ENCODE measurements at places on chromosomes 5 and 9.

GRCh38 chr9:96441798-96442445, 8.0 kb upstream of the HABP4 start:
- no peak for DNase-seq

DNA sequence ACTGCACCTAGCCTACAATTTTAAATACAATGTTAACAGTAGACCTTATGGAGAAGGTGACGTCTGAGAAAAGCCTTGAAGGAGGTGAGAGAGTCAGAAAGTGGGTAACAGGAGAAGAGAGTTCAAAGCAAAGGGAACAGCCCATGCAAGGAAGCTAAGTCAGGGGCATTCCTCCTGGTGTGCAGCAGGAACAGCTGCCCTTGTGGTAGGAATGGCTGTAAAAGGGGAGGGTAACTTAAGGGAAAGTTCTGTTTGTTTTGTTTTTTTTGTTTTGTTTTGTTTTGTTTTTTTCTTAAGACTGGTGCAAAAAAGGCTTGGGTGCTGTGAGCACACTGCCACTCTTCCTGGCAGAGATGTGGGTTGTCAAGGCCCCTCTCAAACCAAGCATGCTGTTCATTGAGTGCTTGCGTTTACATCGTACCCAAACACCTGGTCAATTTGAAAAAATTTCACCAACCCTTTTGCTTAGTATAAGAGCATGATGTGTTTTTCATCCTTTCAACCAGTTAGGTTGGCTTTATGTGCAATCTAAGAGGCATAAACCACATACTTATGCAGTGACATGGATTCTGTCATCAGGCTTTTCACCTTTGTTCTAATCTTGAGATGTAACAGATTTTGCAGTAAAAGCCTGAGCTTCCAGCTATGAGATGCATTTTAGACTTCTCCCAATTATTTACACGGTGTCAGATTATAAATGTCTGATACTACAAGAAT, 279.7 kb downstream of the GLIS3 start:
- DNase-seq: no peak

DNA sequence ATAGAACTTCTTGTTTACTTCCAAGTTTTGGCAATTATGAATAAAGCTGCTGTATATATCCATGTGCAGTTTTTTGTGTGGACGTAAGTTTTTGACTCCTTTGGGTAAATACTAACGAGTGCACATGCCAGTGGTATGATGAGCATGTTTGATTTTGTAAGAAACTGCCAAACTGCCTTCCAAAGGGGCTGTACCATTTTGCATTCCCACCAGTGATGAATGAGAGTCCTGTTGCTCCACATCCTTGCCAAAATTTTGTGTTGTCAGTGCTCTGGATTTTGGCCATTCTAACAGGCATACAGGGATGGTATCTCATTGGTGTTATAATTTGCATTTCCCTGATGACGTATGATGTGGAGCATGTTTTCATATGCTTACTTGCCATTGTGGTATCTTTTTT, 73.5 kb downstream of the EGFLAM start:
- no peak for DNase-seq

- no peak for DNase-seq
Measured at GRCh38 chr5:174531782-174532191, 192.6 kb upstream of the MSX2 start.

- DNase-seq: no peak
Measured at GRCh38 chr9:109403116-109403515, 82.3 kb upstream of the EPB41L4B start.

DNA sequence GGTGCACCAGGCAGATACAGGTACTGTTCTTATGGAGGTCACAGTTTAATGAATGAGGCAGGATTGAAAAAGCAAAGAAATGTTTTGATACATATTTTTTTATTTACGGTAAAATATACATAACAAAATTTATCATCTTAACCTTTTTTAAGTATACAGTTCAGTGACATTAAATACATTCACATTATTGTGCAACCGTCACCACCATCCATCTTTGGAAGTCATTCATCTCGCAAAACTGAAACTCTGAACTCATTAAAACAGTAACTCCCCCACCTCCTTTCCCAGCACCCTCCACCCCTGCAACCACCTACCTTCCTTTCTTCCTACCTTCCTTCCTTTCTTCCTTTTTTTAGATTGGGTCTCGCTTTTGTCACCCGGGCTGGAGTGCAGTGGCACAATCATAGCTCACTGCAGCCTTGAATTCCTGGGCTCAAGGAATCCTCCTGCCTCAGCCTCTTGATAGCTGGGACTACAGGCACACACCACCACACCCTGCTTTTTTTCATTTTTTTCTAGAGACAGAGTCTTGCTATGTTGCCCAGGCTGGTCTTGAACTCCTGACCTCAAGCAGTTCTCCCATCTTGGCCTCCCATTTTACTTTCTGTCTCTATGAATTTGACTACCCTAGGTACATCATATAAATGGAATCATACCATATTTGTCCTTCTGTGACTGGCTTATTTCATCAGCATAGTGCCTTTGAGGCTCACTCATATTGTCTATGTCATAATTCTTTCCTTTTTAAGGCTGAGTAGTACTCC, 22.5 kb upstream of the PSD2 start:
- no peak for DNase-seq

DNA sequence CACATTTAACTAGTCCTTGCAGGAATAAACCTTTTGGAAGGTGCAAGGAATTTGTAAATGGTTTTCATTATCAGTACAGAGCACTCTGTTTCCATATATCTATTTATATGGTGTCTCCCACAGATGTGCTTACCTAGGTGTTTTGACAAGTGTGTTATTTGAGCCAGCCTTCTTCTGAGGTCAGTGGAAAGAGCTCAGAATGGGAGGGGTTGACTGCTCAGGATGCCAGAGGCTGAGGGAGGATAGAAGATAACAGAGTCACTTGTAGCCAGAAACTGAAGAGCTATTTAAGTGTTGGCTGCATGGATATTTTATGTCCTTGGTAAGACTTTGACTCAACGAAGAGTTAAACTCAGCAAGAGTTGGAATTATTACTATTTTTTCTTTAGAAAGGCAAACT, 5.0 kb downstream of the CMYA5 start:
- DNase-seq: no peak

GRCh38 chr5:3351581-3352442, 243.8 kb upstream of the IRX1 start:
- DNase-seq: no peak

DNA sequence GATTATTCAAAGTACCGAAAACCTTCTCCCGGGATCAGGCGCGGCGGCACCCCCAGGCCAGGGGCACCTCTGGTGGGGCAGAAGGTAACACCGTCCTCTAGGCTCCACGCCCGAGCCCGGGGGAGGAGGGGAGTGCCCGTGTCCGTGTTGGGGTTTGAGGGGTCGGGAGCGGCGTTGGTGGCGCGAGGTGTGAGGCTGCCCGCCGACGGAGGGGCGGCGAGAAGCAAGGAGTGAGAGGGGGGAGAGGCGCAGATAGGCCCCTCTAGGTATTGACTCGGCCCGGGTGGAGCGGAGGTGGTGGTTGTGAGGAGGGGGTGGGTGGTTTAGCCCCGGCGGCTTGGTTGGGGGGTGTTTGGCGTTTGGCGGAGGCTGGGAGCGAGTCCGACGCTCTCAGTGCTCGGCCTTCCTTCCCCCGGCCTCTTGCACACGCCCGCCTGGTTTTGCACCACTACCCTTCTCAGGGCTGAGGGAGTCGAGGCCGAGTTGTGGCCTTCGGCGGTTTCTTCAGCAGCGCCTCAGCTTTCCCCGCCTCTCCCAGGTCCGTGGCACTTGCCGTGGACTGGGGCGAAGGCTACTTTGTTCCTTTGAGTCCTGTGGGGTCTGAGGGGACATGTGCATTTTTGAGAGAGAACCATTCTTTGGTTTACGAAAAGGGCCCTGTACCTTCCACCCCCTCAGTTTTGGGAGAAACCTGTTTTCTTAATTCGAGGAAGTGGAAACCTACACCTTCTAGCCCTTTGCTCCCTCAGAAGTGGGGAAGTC, 450 bp downstream of the GPBP1 start:
- peak; percentile 75 for DNase-seq

DNA sequence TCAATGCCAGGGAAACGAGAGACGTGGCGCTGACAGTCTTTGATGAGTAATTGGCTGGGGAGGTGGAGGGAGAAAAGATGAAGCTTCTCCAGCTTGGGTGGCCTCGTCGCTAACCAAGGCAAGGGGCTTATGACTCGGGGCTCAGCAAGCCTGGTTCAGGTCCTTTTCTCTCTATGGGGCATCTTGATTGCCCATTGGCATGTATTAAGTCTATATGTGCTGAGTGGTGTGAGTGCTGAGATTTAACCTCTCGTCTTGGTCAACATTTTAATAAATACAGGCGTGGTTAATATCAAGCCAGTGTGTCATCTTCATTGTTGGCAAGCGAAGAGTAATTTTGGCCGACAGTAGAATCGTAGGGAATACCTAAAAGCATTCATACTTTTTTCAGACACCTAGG, 85.9 kb downstream of the RAI14 start:
- DNase-seq: no peak

GRCh38 chr9:76603448-76603895, 144.5 kb downstream of the GCNT1 start:
- no peak for DNase-seq

- no peak for DNase-seq
Measured at GRCh38 chr5:107799306-107799705, 128.6 kb upstream of the EFNA5 start.

- peak; percentile 10 for DNase-seq
Measured at GRCh38 chr9:69745716-69746437, 13.9 kb downstream of the PTAR1 start.

GRCh38 chr9:121694600-121694999, 43.2 kb downstream of the DAB2IP start:
- no peak for DNase-seq

DNA sequence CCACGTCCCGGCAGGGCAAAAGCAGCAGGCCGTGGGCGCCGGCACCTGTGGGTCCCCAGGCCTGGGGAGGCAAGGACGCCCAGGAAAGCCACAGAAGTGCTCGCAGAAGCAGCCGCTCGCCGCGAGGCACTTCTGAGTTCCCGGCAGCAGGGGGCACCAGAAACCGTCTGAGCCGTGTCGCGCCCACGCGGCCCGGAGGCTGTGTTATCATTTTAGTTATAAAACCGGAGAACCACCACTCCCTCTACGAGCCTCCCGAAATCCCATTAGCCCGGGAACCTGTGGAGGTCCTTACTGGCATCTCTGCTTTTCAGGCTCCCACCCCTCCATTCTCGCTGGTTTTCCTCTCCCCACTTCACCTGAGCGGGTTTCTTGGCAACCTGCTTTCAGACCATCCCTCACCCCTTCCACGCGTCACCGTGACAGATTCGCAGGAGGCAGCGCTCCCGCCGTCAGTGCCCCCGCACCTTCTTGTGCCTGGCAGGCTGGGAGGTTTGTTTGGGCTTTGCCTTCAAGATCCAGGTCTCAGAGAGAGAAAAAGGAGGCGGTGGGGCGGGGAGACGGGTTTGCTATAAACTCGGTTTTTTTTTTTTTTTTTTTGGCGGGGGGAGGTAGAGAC, 2.3 kb downstream of the GDNF start:
- DNase-seq: peak; percentile 82

DNA sequence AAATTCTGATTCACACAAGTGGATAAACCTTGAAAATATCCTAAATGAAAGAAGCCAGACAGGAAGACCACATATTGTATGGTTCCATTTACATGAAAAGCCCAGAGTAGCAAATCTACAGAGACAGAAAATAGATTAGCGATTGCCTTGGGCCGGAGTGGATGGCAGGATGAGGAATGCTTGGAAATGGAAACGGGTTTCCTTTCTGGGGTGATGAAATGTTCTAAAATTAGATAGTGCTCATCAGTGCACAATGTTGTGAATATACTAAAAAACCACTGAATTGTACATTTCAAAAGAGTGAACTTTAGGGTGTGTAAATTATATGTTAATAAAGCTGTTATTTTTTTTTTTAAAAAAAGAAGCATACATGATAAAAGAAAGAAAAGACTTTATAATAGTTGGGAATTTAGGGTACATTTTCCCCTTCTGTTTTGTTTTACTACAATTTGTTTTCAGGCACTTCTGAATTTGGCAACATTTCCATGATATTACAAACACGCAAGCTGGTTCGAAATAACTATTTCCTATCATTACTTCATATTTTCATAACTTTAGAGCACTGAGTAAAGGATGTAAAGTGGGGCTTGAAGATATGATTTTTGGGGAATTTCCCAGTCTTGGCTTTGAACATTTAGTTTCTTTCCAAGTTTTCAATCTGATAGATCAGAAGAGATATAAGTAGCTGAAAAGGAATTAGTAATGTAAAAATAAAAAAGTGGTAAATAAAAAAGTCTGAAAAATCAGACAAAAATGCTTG, 23.9 kb downstream of the SLC35A4 start:
- no peak for DNase-seq

- no peak for DNase-seq
Measured at GRCh38 chr5:169702693-169703481, 65.8 kb downstream of the DOCK2 start.

DNA sequence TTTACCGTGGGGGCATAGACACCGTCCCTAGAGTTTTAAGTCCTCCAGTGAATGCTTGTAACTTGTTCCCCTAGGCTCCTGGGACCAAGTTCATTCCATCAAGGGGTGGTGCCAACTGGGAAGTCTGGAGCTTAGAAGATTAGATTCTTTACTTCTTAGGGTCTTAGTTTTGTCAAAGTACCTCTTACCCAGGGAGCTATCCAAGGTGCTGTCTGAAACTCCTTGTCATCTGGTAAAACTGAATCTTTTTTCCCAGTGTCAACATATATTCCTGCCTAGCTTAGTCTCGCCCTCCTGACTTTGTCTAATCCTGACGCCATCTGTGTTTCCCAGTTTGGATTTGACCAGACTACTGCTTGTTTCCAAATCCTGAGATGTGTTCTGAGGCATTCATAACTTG, 41.6 kb downstream of the MAMDC2 start:
- no peak for DNase-seq

DNA sequence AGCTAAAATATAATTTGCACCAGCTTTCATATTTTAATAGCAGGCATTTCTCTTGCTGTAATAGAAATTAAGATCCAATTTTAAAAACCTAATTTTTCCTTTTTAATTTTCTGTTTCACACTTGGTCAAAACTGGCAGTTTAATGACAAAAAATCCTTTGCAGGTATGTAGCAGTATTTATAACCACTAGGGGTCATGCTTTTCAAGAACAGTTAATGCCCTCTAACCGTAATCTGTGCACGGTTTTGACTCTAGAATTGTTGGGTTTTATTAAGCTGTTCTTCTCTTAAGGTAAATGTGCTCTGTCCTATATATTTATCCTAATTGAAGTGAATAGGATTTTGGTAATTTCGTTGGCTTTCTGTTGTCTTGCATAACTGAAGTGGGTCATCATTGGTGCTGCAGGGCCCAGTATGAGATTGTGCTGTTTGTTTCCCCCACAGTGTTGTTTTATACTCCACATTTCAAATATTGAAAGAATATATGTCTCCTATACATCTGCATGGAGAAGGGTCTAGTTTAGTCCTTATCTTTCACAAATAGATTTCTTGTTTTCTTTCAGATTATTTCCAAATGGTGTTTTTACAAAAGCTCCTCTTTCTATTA, 107.4 kb downstream of the SCAMP1 start:
- peak; percentile 18 for DNase-seq

- DNase-seq: no peak
Measured at GRCh38 chr5:107466233-107466769, 204.4 kb downstream of the EFNA5 start.

DNA sequence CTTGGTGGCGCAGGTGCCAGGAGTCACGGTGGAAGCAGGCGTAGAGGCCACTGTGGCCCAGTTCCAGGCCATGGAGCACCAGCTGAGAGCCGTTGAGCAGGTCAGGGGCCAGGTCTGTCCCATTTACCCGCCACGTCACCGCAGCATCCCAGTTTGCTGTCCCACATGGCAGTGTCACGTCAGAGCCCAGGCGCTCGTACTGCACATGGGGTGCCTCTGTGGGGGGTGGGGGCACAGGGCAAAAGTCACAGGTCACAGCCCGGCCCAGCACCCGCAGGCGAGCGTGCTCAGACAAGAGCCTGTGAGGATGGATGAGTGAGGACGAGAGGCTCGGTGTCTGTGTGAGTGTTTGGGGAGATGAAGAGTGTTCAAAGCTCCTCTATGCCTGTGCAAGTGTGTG, 24.9 kb downstream of the CNTFR start:
- DNase-seq: no peak

Data from midbrain (tissue), 1 donor.